ENCODE measurements at places on chromosomes 7 and 10.

DNA sequence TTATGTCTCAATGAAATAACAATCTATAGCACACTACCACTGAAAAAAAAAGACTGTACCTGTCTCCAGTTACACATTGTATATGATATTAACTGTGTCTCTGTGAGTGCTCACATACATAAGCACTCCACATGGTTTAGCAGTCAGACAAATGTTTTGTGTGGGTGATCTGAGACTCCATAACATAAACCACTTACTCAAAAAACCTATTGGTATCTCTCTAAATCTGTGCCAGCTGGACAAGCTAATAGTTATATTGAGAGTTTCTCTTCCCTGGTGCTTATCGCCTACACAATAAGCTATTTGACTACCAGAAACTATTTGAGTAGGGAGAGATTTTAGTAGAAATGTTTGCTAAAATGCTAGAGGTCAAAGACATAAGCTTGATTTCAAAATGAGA is 190.1 kb upstream of the AGR3 start:
- no peak for DNase-seq

DNA sequence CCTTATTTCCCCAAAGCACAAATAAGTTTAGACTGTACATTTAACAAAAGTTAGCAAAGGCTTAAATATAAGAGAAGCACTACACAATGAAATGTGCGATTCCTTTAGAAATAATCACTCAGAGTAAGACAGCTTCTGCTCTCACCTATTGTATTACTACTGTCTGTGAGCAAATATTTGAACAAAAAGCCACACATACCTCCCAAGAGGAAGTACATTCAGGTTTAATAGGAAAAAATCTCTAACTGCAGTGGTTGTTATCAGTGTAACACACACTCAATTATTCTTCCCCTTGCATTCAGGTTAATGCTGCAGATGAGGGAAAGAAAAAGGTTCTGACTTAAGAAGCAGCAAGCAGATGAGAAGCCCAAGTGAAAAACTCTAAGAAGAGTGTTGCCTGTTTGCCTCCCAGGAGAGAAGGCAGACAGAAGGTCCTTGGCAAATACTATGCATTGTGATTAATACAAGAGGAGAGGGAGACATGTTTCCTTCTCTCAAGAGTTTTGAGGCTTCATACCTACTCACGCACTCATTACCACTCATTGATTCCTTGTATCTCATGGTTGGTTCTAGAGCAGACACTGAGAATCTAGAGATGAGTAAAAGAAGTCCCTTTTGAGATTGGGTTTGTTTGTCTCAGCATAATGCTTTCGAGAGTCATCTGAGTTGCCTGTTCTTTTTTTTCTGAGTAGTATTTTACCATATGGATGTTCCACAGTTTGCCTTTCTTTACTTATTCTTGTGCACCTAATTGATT is 13.6 kb downstream of the GIMAP4 start:
- peak; percentile 15 for DNase-seq

DNA sequence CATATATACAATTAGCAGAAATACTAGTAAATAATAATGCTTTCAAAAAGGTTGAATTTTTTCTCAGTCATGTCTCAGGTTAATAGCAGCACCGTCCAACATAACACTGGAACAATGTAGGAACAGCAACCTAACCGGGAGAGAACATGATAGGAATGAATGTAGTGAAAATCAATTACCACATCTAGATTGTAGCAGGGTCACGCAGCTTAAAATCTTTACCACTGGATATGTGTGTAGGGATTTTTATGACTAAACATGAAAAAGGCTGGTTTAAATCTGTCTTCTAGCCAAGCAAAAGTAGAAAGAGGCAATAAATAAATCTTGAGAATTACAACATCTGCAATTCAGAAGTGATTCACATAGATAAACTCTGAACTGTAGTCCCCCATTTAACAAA is 326.0 kb downstream of the DGKB start:
- DNase-seq = no peak

DNA sequence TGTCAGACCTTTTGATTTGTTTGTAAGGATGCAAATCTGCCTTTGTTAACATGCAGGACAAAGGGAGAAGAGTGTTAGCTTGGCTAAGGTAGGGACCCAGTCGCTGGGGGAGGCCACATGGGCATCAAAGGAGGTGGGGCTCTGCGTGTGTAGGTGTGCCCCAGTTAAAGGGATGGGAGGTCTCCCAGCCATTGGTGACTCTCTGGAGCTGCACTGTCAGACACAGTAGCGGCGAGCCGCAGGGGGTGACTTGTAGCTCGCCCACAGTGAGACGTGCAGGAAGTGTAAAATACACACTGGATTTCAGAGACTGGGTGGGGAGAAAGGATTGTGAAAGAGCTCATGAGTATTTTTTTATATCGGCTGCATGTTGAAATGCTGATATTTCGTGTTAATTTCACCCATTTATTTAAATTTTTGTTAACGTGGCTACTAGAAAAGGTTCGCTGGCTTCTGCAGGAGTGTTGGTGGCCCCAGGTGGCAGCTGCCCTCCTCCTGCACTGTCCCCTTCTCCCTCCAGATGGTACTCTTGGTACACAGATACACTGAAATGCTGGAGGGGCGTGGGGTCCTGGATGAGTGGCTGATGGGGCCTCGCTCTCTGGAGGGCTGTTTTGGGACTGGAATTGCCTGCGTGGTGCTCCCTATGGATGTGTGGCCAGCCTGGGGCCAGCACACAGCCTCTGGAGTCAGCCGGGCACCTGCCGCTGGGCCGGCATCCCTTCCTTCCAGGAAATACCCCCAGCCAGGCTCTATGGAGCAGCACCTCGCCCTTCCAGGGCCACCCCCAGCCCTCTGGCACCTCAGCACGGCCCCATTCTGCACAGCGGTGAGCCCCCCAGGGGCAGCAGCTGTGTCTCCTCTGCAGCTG is 59.2 kb downstream of the LHPP start:
- DNase-seq = no peak

DNA sequence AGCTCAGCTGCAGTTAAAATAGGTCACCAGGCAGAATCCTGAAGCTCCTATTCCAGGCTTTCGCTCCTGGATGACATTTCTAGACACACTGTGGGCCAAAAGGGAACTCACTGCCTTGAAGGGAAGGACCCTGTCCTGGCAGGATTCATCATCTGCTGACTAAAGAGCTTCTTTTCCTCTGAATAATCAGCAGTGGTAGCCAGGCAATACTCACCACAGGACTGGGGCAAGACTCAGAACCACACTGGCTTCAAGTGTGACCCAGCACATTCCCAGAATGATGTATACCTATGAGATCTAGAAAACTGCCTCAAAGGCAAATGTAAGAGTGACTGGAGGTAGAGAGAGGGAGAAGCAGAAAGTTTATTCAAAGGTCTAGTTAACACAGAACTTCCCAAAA is 29.5 kb upstream of the EBF3 start:
- no peak for DNase-seq

- DNase-seq = no peak
Observed at GRCh38 chr7:42980084-42980483, 47.9 kb downstream of the MRPL32 start.

GRCh38 chr7:130479716-130480400 is 12.0 kb upstream of the MEST start:
- DNase-seq = no peak

DNA sequence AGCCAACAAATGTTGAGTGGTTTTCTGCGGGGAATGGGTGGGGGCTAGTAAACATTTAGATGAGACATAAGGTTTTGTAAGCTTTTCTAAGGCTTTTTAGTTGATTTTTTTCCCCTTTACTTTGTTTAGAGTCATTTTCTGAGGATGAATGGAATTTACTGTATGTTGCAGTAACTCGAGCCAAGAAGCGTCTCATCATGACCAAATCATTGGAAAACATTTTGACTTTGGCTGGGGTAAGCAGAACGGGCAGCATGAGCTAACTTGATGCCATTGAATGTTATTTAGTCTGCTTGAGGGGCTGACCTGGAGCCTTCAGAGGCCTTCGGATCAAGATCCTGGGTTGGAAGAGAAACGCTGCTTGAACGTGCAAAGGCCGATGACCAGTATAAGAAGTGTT is 37.3 kb downstream of the FBH1 start:
- DNase-seq = no peak

DNA sequence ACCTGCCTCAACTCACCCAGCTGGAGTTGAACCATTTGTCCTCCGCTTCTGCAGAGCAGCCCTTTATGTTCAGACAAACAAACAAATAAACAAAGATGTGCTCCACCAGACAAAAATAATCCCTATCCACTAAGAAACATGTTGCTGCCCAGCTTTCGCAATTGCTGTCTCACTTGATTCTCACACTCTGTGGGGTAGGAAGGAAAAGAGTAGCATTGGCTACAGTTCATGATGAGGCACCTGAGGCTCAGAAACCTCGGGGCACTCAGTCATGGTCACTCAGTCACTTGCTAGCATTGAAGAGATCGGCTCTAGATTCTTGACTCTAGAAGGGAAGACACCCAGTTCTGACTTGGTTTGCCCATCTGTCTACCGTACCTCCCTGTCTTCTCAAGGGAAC is 88.0 kb upstream of the ZMIZ1 start:
- DNase-seq = no peak

- no peak for DNase-seq
Observed at GRCh38 chr10:49309691-49310411, 10.9 kb downstream of the C10orf71 start.

- no peak for DNase-seq
Observed at GRCh38 chr7:7109934-7110333, 72.4 kb upstream of the C1GALT1 start.

- no peak for DNase-seq
Observed at GRCh38 chr10:71561003-71561574, 158.5 kb downstream of the C10orf105 start.

DNA sequence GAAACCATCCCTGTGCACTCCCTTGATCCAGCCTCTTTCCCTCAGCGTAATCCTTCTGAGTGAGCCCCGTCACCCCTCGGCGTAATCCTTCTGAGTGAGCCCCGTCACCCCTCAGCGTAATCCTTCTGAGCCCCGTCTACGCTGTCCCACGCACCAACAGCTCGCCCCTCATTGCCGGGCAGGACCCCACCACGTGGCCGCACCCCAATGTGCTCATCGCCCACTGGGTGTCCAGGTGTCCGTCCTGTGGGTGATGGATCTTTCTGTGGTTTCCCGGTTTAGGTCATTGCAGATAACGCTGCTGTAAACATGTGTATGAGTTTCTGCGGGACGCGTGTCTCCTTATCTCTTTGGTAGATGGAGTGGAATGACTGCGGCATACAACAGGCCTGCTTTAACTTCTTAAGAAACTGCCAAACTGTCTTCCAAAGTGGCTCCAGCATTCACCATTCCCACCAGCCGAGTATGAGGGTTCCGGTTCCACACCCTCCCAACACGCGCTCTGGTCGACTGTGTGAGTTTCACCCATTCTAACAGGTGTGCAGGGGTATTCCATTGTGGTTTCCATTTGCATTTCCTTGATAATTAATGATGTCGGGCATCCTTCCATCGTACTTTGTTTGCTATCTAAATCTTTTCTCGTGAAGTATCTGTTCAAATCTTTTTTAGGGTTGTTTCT is 42.1 kb upstream of the NKX6-2 start:
- no peak for DNase-seq

DNA sequence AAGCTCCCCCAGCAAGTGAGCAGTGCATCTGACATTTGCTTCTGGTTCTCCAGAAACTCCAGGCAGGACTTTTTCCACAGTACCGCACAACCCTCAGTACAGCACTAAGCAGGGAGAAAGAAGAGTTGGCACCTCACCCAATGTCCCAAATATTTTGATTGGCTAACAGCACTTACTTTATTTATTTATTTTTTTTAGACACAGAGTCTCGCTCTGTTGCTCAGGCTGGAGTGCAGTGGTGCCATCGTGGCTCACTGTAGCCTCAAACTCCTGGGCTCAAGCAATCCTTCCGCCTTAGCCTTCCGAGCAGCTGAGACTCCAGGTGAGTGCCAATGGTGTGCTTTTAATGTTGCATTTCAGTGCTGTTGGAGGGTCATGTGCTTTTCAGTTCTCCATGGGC is 200.3 kb upstream of the ZMIZ1 start:
- no peak for DNase-seq

GRCh38 chr7:85567983-85568382 is 381.1 kb upstream of the SEMA3D start:
- no peak for DNase-seq

DNA sequence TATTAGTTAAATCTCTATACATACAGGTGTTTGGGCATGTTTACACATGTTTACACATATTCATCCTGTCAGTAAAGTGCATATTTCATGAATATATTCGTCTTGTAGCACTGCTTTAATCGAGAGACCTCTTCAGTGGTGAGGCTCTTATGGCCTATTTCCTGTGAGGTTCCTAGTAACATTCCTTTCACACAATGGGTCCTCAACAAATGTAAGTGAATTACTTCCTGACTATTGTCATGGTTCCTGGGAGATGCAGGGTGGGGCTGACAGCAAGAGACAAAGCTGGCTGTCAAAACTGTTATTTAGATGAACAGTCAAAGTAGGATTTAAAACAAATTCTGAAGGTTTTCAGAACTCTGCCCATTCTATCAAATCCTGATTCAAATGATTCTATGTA is 12.4 kb upstream of the SEMA3A start:
- DNase-seq = no peak

DNA sequence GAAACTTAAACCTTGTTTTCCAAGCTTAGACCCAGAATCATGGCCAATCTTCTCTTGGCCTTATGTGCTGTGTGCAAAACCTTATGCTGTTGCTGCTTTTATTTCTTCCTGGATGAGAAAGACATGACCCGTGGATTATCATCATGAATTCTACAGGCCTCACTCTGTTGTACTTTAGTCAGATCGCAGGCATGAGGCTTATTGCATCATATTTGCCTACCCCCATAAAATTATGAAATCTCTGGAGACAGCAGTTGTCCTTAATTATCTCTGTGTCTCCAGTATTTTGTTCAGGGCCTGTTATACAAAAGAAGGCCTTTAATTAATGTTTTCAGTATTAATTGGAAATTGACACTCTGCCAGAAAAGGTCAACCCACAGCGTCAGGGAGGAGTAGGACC is 71.6 kb downstream of the PLCE1 start:
- DNase-seq = no peak

DNA sequence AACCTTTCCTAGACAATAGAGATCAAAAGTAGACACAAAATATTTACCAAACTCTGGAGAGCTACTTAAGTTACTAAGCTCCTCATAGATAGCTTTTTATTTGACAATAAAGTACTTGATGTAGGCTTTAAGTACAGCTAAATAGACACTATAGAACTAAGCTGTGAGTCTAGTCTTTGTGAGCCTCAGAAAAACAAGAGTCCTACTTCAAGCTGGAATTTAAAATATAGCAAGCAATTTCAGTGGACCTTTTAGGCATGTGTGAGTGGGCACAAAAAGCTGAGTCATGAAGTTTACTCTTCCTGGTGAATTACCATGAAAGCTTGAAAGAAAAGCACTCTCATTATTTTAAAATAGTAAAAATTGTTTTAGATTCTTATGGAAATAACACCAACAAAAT is 76.1 kb downstream of the ADD3 start:
- DNase-seq = peak; percentile 77

- no peak for DNase-seq
Observed at GRCh38 chr7:121837462-121837861, 35.5 kb upstream of the PTPRZ1 start.

Measured in OCI-M1 (cell line).